ENCODE measurements at places on chromosomes 1 and 21.

GRCh38 chr1:186948535-186948934 lies 119.8 kb downstream of the PLA2G4A start:
- no peak for DNase-seq

DNA sequence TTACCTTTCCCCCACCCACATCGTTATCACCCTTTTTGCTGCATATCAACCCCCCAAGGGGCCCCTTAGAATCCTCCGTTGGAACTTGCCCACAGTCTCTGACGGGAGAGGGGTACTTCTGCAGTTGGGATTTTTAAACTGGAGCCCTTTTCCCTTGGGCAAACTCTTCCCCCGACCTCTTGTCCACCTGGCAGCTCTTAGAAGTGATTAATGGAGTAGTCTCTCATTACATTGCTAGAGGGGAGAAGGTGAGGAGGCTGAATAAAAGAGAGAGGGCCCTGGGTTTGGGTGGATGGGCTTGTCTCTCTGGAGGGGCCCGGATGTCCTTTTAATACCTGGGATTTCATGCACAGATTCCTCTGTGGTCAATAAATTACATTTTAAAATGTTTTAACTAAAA lies 27.2 kb upstream of the TSPAN2 start:
- no peak for DNase-seq

DNA sequence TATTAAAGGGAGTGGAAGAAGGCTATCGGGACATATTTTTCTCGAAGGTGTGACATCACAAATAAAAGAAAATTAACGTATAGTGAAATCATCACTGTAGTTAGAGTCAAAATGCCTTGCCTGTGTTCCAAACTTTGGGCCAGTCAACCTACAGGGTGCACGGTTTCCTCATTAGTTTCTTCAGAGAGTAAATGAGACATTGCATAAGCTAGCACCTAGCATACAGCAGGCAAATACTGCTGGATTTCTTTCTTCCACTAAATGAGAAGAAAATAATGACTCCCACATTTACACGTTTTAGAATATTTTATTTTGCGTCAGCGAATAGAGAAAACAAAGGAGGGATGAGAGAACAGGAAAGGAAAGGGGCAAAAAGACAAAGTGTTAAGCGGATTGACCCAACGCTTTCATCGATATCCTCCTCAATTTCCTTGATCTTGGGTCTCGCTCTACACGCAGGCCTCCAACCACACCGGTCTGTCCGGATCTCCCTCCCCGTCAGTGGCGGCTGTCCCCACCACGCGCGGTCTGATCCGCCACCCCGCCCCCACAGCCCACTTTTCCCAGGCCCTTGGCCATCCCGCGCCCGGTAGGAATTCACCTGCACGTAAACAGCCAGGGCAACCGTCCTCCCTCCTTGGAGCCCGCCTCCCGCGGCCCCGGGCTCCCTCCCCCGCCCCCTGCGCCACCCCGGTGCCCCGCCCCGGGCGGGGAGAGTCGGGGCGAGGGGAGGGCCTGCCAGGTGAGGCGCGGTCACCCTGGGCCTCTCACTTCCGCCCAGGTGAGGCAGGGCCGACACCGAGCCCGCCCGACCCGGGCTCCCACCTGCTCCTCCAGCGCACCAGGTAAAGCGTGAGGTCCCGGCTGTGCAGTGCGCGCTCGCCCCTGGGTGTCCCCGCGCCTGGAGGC lies at the start of gene PATJ:
TSS of gene PATJ (plus strand) at position 770 of the 909 bp plus-strand sequence. CDS start 20,413 bp downstream, outside the sequence.
- DNase-seq: peak; percentile 33

DNA sequence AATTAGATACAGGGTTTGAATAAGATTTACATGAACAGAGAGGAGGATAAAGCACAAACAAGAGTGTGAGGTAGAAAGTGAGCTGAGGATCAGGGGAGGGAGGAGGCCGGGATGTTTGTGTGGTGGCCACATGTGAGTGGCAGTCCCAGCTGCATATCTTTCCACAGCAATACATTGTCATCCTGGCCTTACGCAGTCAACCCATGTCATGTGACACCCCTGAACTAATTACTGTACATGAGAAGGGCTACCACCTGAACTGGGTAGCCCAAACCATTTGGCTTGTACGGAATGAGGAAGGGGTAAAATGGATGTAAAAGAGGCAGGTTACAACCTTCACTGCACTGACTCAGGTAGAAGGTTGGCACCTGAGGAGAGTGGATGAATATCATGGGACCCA lies 4.2 kb downstream of the SLAMF7 start:
- DNase-seq: no peak

DNA sequence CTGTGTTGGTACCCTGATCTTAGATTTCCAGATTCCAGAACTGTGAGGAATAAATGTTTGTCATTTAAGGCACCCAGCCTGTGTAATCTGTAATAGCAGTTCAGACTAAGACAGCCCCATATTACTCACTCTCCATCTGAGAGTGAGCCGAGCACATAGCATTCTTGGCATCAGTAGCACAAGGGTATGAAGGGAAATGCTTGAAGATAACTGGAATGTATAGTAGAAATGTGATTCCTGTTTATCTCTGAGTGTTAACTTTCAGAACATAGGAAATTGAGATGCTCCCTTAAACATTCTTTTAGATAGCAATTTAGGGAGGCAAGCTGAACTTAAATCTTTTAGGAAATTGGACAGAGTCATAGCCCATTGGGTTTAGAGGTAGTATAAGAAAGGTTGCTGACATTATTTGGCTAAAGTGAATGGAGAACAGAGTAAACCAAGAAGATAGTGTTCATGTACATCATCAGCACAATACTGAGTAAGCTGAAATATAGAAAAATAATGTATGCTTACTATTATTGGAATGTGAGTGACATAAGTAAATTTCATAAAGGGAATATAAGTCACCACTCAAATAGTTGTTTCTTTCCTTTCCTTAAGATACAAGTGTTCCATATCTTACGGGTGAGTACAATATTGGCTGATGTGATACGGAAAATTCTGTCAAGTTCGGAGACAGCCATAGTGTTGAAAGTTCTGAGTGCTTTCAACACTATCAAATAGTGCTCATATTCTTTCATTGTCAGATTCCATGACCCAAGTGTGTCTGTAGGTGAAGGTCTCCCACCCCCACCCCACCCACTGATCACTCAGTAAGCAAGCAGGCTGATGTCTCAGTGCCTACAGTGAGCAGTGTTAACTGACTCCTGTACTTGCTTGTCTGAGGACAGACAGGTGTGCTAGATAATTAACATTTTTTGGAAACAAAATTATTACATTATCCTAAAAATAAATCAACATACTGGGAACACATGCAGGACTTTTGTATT lies 73.7 kb downstream of the LRRC8D start:
- DNase-seq: peak; percentile 88

GRCh38 chr1:156639601-156640101 lies 2.3 kb upstream of the BCAN start:
- no peak for DNase-seq

- no peak for DNase-seq
These were observed 130.0 kb downstream of the HS2ST1 start for GRCh38 chr1:87044424-87044823.

- no peak for DNase-seq
These were observed 5.0 kb downstream of the PCNX2 start for GRCh38 chr1:233290396-233291034.

- DNase-seq: no peak
These were observed 107.5 kb downstream of the RGL1 start for GRCh38 chr1:183912265-183912886.

GRCh38 chr1:237774246-237774645 lies 116.5 kb downstream of the ZP4 start:
- no peak for DNase-seq

GRCh38 chr1:224505454-224506093 lies 71.0 kb upstream of the WDR26 start:
- no peak for DNase-seq

- peak; percentile 41 for DNase-seq
These were observed 27.8 kb downstream of the DNM3 start for GRCh38 chr1:171869097-171869496.

GRCh38 chr1:19643602-19644394 lies at the start of gene NBL1:
NBL1 (plus strand) TSS chr1:19644311; CDS start chr1:19655031, 10,720 bp downstream.
- peak; percentile 63 for DNase-seq

DNA sequence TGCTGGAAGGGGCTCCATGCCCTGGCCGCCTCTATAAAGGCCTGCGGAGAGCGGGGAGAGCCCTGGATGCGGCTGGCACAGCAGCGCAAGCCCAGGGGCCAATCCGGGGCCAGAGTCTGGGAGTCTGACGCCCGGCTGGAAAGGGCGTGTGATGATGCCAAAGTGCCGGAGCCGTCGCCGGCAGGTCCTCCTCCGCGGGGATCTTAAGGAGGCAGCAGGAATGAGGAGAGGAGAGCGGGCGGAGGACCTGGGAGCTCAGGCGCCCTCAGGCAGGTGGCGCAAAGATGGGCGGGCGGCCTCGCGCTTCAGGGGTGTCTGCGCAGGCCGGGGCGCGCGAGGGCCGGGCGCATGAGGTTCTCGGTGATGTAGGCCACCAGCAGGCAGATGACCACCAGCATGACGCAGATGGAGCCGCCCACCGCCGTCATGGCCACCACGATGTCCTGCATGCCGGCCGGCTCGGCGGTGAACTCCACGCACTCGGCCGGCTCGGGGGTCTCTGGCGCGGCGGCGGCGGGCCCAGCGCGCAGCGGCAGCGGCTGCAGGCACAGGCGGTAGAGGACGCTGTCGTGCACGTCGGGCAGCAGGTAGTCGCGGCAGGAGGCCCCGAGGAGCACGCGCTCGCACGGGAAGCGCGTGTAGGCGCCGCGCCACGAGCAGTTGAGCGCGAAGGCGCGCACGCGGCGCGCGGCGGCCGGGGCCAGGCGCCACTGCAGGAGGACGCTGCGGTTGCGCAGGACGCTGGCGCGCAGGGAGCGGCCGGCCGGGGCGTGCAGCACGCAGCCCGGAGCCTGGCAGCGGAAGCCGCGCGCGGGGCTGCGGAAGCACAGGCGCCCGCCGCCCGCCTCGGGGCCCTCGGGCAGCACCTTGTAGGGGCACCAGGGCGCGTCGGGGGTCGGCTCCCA lies 653 bp downstream of the FNDC10 start:
- DNase-seq: peak; percentile 30

DNA sequence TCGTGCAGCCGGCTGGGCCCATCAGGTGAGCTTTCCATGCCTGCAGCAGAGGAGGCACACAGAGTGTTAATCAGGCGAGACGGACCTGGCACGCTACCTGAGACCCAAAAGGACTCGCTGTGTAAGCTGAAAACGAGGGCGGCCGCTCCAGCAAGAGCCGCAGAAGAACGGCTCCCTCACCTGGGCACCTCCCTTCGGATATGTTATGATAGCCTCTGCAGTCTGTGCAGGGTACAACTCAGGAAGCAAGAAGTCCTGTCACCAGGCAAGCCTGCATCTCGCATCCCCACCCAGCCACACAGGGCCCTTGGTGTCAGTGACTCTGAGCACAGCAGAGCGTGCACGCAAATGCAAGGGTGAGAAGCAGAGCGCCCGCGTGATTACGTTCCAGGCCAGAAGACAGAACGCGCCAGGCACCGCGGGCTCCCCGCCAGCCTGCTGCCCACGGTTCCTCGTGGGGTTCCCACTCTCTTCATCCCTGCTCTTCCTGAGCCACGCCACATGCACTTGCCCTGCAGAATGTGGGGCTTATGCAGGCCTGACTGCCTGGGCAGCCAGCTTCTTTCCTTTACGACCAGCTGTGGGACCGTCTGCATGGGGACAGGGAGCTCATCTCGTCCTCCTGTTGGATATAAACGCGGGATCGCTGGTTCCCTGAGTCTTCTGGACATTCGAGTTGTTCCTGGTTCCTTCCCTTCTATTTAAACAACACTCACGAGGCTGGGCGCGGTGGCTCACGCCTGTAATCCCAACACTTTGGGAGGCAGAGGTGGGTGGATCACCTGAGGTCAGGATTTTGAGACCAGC lies 20.2 kb upstream of the LRRC47 start:
- no peak for DNase-seq

DNA sequence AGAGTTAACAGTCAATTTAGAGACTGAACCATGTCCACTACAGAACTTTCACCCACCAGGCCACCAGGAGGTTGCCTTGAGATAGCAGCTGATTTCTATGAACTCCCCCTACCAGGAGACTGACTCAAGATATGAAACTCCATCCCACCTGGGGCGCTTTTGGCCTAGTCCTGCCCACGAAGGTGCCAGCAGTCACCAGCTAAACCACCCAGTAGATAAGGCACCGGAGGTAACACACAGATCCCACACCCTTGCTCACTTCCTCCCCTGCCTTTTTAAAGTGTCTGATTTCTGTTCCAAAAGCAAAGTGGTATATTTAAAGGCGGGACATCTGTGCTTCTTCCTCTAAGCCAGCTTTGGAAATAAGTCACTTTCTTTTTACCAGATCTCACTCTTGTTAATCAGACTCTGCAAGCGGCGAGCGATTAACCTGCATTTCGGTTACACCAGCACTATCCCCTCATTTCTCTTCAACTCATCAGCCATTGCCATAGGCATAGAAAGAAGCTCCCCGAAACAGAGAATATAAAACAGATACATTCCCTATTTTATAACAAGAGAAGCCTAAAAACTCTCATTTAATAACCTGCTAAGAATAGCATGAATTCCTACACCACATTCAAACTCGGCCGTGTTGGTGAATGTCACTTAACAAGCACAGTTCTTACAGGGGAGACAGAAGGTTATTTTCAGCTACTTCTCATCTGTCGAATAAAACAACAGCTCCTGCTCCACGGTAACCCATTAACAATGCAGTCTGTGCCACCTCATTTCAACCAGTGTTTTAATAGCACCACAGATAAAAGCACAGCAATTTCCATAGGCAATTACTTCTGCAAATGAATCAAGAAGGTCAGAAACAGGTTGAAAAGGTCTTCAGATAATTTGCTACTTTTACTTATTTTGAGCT lies 318.1 kb downstream of the KCNH1 start:
- DNase-seq: no peak

DNA sequence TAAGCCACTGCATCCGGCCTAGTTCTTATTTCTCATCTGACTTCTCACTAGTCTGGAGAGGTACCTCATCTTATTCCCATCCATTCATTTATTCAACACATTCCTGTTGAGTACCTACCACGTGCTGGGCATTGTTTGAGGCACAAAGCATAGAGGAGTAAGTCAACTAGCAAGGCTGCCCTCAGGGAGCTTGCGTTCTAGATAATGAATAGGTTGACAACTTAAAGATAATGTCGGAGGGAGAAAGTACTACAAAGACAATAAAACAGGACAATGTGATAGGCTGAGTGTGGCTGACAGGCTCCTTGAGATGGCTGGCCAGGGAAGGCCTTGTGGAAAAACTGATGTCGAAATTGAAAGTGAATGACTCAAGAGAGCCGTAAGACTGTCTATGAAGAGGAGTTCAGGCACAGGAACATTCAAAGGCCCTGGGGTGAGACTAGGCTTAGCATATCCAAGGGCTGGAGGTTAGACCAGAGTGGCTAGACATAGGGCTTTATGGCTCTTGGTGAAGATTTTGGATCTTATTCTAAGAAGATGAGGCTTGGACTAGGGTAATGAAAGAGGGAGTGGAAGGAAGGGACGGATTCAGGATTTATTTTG lies 18.3 kb downstream of the SPATA21 start:
- peak; percentile 20 for DNase-seq

DNA sequence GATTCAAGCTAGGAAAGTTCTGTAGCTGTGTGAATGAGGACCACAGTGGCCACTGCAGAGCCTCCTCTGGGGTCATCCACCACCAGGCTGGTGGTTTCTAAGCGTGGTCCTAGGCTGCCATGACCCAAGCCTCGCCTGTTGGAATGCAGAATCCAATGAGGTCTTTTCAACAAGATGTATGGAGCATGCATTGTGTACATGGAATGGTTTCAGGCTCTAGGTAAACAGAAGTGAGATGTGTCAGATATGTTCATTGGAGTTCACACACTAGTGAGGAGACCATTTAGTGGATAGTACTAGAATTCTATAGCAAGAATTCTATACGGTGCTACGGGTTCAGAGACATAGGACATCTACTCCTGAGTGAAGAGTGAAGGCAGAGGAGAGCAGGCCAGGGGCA lies 10.7 kb downstream of the RNU5D-1 start:
- no peak for DNase-seq

- DNase-seq: peak; percentile 21
These were observed 47.6 kb downstream of the SPSB1 start for GRCh38 chr1:9340172-9340854.

- DNase-seq: no peak
These were observed 8.9 kb downstream of the CHI3L2 start for GRCh38 chr1:111236379-111236778.
